ENCODE measurements at places on chromosomes 16 and 17.

GRCh38 chr17:39634384-39634871, 2.5 kb upstream of the STARD3 start:
- peak; percentile 36 for DNase-seq

DNA sequence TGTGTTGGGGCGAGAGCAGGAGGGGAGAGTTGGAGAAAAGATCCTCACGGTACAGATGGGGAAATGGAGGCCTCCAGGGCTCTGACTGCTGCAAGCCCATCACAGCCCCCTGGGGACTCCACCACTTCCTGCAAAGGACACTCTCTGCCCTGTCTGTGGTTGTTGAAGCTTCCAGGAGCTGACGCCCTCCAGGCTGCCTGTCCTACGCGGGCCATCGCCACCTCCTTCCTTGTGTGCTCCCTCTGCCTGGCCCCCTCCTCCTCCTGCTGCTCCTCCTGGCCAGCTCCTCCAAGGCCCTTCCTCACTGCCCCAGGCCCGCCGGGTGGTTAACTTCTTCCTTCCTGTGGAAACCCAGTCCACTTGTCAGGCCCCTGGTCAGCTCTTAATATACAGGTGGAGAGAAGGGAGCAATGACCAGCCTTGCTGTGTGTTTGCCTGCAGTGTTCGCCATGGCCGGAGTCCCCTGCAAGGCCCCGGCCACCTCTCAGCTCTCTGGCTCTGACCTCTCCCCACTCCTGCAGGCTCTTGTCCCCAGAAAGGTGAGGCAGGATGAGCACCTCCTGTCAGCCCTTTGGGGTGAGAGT, 18.4 kb upstream of the STAC2 start:
- DNase-seq = no peak

DNA sequence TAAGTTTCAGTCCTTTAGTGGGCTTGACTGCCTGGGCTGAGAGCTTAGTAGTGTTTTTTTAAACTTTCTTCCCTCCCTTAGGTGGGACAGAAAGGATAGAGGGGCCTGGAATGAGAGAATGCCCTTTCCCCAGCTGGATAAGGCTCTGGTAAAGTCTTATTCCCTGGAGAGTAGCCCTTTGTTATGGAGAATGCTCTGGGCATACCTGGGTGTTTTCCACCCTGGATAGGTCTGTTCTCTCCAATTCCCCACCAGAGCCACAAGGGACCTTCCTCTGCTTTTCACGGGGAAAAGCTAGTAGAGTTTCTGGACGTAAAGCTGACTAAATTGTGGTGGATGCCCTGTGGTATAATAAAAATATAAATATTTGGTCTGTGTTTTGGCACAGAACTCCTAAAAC, 164.1 kb downstream of the HS3ST4 start:
- no peak for DNase-seq

- no peak for DNase-seq
Measured at GRCh38 chr17:78498848-78499247, 78.3 kb downstream of the DNAH17 start.

DNA sequence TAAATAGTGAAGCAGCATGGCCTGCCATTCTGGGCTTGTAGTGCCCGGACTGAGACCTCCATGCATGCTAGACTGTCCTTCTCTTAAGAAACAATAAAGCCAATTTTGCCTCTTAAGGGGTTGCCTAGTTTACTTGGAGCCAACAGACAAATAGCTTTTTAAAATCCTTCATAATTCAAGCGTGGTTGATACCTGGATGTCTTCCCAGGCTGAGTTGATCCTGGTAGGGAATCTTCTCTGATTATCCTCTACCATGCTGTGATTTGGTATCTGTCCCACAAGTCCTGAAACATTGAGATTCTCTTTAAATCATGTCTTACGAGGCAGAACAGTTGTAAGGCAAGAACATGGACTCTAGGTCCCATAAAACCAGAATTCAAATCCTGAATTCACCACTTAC, 359.6 kb upstream of the CCL2 start:
- no peak for DNase-seq

- DNase-seq = no peak
Measured at GRCh38 chr16:50677351-50677750, 3.8 kb downstream of the SNX20 start.

GRCh38 chr16:65783709-65784474, 582.6 kb upstream of the CDH5 start:
- DNase-seq = no peak

DNA sequence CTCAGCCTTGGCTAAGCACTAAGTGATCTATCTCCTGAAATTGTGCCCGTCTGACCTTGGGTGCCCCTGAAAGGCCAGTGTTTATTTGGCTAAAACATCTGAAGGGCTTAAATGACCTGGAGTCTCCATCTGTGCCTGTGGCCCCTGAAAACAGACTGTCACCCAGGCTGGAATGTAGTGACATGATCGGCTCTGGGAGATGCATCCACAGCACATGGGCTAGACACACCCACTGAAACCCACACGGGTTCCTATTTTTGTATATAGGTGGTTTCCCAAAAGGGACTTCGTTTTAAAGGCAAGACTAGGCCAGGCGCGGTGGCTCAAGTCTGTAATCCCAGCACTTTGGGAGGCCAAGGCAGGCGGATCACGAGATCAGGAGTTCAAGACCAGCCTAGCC, 13.5 kb downstream of the CEP295NL start:
- DNase-seq = no peak

- no peak for DNase-seq
Measured at GRCh38 chr17:61486135-61487120, 34.2 kb downstream of the TBX4 start.

- DNase-seq = no peak
Measured at GRCh38 chr16:22736791-22737190, 77.2 kb upstream of the HS3ST2 start.

DNA sequence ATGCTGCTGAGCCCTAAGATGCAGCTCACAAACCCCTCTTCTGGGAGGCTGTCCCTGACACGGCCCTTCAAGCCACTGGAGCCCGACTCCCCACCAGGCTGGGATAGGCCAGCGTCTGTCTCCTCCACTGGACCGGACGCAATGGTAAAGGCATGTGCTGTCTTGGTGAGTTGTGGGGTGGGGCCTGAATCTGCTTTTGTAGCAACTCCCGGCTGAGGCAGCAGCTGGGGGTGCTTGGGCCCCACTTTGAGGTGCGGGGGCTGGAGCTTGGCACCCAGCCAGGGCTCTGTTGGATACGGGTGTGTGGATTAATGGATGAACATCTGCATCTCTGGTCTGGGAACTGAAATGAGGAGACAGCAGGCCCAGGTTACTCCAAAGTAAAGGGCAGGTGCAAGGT, 3.5 kb upstream of the NLRC3 start:
- no peak for DNase-seq

DNA sequence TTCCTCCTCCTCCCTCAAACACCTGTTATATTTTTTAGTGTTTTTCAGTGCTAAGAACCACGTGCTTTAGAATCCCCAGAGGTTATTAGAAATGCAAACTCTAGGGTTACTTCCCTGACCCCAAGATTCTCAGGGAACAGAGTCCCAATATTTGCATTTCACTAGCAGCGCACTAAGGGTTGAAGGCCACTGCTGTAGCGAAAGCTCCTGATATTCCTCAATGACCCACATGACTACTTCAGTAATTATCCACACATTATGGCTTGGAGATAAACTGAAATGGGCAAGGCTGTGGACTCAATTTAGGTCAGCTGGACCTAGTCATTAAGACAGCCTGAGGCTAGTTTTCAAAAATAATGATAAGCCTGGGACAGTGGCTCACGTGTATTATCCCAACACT, 78.5 kb upstream of the BCAR1 start:
- no peak for DNase-seq

All from NCI-H526 treated with DMSO at 0.1 percent for 48 hours (cell line).